Activated naive CD4-positive, alpha-beta T cell (primary cell): ENCODE measurements at places on chromosomes 7 and 10.

DNA sequence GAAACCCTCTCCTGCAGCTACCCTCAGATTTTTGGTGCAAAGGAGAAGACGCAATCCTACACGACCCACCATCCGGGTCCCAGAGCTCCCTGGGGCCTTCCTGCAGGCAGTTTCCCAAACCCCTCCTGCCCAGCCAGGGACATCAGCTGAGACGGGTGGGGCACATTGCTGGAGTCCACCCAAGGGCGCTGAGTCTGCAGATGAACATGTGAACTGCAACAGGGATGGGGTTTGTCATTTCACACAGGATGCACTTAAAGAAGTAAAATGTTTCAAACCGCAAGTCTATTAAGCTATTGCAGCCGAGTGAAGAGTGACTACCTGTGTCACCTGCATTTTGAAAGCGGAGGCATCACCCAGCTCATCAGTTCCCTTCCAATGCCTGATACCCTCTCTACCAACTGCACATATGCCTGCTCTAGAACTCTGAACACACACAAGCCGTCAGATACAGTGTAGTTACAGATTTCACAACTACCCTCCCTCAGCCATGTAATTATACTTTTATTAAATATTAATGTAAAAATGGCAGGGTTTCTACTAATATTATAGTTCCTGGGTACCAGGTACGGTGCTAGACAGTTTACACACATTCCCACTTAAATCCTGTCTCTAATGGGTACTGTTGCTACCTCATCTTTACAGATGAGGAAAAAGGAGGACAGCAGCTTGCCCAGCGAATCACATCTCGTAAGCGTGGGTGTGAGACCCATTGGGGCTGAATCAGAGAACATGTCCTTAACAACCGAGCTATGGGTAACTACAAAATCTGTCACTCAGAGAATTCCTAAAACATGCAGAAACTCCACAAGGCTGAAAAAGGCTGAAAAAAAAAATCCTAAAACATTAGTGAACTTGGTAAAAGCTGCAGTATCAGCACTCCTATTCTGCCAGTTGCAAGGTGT lies 71.2 kb downstream of the GRB10 start:
- DNase-seq, result no peak

GRCh38 chr10:73801253-73801590 lies 10.2 kb downstream of the NDST2 start:
- no peak for DNase-seq

DNA sequence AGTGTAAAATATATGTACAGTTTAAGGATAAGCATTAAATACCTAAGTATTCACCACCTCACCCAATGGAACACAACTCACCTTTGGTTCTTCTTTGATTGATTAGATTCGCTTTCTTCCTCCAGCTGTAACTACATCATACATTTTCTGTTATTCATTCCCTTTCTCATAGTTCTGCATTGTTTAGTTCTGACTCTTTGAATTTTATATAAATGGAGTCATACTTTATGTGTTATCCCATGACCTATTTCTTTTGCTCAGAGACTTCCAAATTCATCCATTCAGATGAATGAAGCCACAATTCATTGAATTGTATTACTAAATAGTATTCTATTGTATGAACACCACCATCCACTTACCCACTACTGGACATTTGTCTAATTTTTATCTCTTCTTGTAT lies 12.3 kb downstream of the THNSL1 start:
- DNase-seq, result no peak

GRCh38 chr7:78090616-78091015 lies 292.0 kb downstream of the PHTF2 start:
- no peak for DNase-seq

- DNase-seq, result no peak
Measured at GRCh38 chr7:108488768-108489538, 32.7 kb upstream of the NRCAM start.

DNA sequence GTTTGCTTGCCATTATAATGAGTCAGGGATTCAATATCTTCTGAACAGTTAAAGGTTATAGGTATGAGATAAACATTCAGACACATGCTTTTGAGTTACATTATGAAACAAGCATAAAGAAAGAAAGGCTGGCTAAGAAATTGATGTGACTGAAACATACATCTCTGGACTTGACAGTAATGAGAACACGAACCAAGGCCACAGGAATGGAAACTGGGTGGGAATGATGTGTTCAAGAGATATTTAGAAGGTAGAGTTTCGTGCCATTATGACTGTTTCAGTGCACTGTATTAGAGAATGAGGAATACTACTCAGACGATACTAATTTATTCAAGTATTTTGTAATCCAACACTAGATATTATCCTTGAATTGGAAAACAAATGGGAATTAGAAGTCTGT lies 332.1 kb upstream of the MAGI2 start:
- DNase-seq, result no peak

GRCh38 chr7:139913845-139914135 lies 84.7 kb downstream of the TBXAS1 start:
- no peak for DNase-seq

DNA sequence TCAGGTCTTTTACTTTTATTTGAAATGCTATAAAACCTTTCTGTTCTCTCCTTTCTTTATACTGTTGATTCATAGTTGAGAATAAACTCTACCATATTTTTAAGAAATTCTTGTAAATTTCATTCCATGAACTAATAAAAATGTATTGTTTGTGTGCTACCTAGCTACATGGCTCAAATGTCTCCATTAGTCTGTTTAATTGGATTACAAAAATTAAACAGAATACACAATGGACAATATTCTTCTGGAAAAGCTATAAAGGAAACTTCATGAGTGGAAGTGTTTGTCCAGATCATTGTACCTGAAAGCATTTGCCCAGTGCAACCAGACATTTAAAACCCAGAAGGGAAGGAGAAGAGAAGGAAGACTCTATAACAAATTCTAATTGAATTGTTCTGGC lies 20.1 kb downstream of the KCND2 start:
- no peak for DNase-seq

DNA sequence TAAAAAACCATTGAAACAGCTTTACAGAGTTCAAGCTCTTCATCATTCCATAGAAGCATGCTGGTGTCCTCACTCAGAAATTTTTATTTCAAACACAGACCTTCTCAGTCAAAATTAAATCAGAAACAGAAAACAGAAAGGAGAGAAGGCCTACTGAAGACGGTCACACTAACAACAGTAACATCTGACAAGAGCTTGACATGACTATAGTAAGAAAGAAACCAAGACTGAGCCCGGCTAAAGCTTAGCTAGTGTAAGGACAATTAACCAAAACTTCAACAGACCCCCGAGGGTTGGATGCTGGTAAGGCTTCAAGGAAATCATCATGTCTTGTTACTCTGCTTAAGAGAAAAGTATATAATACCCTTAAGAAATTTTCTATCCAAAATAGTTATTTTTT lies 38.6 kb downstream of the MTPN start:
- DNase-seq, result no peak

GRCh38 chr10:5234106-5234860 lies 37.6 kb downstream of the AKR1C4 start:
- DNase-seq, result no peak

DNA sequence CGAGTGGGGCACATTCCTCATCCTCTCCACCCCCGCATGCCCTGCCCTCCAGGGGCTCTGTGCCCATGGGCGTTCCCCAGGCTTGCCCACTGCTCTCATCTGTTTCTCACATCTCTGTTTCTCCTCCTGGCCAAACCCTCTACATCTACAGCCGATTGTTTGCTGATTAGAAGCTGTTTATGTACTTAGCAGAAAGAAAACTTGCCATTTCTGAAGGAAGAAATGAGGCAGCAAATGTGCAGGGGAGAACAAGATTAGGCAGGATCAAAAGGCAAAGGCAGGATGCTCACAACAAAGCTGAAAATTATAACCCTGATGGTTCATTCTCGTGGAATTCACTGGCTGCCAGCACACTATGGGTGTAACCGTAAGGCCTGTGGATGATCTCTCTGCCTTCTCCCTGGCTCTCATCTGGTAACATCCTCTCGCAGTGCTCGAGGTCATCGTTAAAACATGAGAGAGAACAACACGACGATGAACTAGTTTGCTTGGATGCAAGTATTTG lies 111.6 kb upstream of the KLF14 start:
- DNase-seq, result no peak

DNA sequence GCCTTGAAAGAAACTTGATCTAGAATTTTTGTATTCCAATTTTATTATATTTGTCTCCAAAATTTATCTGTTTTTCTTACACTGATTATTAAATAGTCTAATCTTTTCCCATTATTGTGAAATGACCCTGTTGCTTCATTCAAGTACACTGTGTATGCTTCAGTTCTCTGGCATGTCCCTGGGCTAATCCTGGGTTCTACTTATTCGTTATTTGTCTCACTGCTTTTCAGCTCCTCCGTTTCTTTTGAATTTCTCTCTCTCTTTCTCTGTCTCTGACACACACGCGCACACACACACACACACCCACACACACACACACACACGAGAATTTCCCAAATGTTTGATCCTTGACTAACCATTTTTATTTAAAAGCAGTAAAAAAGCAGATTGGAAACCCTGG lies 768.6 kb downstream of the NRG3 start:
- DNase-seq, result no peak

DNA sequence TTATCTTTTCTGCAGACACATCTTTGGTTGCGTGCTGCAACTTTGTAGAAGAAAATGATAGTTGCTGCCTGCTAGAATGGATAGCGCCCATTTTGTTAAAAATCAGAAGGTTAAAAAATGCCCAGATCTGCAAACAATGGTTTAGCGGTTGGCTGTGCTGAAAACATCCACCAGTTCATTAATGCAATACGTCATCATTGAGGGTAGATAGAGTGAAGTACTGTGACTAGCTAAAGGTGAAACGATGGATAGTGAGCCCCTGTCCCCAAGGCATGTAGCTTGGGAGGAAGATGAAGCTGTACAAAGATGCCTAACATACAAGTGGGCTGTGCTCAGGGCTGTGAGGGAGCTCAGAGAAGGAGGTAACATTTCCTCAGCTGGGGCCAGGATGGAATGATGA lies 48.4 kb downstream of the TEX36 start:
- no peak for DNase-seq

GRCh38 chr10:90226517-90226916 lies 525.1 kb downstream of the KIF20B start:
- DNase-seq, result no peak

GRCh38 chr7:134276951-134277350 lies 39.8 kb downstream of the SLC35B4 start:
- DNase-seq, result no peak

DNA sequence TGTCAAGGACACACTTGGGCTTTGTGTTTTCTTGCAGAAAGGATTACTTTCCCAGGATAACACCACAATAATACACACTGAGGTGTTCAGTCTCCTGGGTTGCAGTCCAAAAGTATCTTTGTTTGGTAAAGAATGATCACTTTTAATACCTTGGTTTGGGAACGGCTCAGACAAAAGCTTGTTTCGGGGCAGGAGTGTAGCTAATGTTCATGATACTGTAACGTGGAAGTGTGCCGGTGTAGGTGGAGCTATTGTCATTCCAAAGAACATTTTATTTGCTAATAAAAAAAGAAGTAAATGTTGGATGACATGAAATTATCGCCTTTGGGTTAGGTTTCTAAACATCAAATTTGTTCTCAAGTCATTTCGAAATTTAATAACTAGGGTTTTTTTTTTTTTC lies 1.2 kb downstream of the EIF4H start:
- DNase-seq, result no peak

GRCh38 chr7:44937426-44937825 lies 41.4 kb downstream of the MYO1G start:
- DNase-seq, result no peak

DNA sequence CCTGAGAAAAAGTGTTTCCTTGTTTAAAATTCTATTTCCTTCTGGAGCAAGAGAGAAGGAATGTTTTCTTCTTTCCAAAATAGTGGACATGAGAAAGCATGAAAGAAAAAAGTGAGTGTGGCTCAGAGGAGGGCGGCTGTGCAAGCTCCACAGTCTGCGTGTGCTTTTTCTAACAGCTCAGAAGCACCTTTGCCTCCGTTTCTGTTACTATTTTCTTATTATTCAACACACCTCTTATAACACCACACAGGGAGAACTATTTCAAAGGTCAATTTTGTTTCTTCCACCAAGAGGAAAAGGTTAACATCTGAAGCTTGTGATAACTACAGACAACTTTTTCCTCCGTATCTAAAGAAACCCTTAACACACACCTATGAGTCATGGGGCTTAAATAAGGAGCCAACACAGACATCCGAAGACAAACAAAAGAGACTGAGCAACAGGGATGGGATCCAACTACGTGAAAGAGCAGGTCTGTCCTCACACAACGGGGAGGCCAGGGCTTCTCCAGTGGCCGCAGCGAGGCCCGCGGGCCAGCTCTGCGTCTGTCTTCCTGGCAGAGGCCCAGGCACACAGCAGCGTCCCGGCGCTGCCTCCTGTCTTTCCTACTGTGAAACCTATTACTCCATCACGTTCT lies 36.2 kb upstream of the NCAPG2 start:
- no peak for DNase-seq

DNA sequence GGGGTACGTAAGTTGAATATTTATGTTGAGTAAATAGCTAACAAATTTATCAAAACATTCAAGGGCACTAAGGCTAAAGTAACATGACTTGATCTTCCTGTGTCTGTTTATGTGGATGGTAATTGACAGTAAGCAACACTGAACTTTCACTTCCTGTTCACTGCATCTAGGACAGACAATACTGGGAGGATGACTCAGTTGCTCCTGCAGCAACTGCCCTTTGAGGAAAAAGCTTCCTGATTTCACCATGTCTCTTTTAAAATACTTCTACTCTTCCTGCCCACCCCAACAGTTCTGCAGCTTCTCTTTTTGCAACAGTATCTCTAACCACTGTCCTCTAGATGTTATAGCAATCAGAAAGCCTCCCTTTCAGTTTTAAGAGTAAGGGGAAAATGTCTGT lies 76.6 kb upstream of the HGF start:
- DNase-seq, result no peak

DNA sequence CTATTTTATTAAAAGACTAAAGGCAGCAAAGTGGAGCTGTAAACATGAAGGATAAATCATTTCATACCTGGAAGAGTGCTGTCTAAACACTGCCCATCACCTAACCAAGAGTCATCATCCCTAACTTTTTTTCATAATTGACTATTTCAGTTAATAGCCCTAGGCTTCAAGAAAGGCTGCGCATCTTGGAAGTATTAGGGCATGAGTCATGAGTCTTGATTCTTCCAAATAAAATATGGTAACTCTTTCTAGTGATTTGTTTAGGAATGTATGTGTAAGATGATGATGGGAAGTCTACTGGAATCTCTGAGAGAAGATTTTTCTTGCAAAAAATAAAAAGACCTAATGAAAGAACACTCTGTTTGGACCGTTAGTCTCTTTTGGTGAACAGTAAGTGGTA lies 207.7 kb upstream of the AHR start:
- DNase-seq, result no peak

DNA sequence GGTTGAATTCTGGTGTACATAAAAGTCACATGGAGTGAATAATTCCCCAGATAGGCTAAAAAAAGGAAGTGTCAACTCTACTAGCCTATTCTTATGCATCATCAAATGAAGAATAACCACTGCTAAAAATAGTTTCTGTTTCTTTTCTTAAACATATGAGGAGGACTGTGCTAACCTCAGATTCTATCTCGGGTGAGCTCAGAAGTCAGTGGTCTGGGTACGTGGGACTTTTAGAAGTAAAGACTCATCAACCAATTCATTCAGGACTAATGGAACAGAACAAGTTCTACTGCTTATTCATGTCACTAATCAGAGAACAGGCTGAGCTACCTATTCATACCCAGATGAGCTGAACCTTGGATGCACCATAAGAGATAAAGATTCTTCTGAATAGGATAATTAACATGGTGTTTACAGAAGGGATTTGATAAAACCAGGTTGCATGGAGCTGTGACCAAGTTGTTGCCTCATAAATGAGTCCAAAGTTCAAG lies 9.5 kb upstream of the ASAH2 start:
- no peak for DNase-seq

- DNase-seq, result no peak
Measured at GRCh38 chr7:146002431-146003078, 114.0 kb upstream of the CNTNAP2 start.
